ENCODE measurements at places on chromosomes 7 and 10. TPM values are rescaled to one million over a fixed set of nuclear protein-coding genes. Genes with fewer than 3 reads are reported as not detected.

MCM10 gene
- total RNA-seq = 22.9 TPM

NPC1L1 gene
- 0.07 TPM for total RNA-seq

HOXA6 gene
- total RNA-seq = 1.9 TPM

FAM25G gene
- not detected for total RNA-seq

PAPSS2 gene
- 24.9 TPM for total RNA-seq

PIK3CG gene
- total RNA-seq = not detected

Measured in A549 treated with CpdA at 1 μM for 4 hours (cell line).